ENCODE measurements at places on chromosomes 2 and 18.

DNA sequence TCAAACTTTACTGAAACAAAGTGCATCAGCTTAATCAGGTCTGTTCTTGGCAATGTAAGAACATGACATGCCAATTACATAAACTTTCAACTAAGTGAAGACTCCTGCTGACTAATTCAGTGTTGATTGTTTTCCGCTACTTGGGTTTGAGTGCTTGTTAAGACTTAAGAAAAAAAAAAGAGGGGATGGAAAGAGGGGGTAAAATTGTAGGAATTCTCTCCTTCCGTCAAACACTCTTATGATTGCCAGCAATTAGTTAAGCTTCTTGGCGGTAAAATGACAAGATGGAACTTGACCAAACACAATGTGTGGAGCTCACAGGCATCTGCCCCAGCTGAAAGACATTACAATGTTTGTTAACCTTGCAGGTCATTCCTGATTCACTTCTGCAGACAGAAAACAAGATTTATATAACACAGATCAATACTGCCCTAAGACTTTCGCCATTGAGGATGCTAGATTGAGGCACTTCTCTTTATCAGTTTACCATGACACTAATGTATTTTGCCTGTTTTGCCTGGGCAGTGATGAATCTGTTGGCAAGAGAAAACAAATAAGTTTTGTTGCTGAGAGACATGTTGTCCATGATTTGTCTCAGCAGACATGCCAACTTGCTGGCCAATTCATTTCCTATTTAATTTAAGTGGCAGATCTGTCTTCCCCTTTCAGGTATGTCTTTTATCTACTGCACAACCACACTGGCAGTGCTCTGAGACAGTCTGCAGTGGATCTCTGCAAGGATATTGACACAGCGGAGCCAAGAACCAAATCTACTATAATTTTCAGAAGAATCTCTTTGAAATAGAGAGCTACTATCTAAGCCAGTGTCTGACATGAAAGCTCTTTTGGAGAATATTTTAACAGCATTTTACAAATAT is 410.0 kb upstream of the KCNH7 start:
- no peak for DNase-seq

- DNase-seq, result no peak
These were observed 1.5 kb downstream of the CACNB4 start for GRCh38 chr2:152097290-152097800.

GRCh38 chr18:52657043-52657805 is 317.2 kb downstream of the DCC start:
- DNase-seq, result no peak

- no peak for DNase-seq
These were observed 375.8 kb downstream of the INSIG2 start for GRCh38 chr2:118464046-118464445.

DNA sequence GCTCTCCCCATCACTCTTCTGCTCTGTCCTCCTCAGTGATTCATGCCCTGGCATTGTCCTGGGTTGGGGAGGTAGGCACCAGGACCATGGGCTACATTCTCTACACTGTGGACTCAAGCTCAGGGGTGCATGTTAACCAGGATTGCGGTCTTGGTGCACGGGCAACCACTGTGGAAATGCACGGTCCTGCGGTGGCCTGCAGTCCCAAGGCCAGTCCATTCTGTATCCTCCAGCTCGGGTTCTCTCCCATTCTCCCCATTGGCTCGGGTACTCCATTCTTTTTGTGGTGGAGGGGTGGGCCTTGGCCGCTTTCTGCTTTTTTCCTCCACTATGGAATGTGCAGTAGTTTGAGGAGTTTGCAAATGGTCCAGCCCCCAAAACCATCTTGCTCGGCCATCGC is 215.0 kb upstream of the MYT1L start:
- DNase-seq, result no peak

DNA sequence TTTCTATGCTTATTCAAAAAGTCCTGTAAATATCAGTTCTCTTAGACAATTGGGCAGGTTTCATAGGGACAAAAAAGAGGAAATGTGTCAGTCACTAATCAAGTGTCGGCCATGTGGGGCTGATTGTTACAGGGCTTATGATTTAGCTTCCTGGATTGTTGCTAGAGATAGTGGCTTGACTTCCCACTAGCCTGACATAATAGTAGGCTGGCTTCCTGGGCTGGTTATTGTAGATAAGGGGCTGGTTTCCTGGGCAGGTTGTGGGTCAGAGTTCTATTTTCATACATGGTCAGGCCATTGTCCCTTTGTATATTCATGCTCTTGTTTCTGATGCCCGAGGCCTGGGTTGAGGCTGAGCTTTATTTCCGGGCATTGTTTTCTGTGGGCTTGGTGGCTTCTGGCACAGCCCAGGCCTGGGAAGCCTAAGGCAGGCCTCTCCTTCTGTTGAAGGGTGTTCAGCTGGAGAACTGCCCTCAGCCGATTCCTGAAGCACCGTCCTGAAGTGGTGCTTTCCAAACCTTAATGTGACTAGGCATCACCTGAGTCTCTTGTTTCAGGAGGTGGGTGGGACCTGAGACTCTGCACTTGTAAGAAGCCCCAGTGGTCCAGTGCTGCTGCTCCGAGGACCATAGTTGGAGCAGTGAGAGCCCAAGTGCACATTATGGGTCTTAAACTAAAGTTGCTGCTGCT is 37.0 kb downstream of the CD8B2 start:
- DNase-seq, result no peak

DNA sequence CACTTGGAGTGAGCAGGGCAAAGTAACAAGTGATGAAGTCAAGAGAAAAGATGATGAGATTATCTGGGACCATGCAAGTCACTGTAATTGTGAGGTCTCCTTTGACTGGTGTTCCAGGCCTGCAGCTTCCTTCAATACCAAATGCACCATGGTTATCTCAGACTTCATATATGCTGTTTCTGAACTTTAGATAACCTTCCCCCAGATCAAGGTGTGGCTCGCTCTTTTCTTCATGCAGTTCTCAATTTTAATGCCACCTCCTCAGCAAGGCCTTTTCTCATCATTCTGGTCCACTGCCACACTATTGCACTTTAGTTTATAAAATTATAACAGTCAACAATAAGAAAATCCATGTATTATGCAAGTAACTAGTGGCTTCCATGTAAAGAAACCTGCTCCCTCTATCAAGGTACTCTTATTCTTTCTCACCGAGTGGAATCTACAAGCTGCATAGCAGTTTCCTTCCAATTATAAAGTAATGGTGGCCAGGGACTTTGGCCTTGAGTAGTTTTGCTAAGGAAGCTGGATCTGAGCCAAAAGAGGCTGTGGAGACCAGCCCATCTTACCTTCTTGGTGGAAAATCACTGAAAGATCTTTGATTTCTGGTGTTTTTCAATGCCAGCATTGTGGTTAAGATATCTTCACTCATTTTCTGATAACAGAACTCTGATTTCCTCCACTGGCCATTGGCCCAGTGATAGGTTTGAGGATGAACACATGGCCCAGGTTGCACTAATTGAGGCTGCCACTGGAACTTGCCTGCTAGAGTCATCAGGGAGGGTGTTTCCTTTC is 113.6 kb downstream of the KCNE4 start:
- no peak for DNase-seq

GRCh38 chr18:44013871-44014270 is 666.8 kb upstream of the SETBP1 start:
- DNase-seq, result no peak

DNA sequence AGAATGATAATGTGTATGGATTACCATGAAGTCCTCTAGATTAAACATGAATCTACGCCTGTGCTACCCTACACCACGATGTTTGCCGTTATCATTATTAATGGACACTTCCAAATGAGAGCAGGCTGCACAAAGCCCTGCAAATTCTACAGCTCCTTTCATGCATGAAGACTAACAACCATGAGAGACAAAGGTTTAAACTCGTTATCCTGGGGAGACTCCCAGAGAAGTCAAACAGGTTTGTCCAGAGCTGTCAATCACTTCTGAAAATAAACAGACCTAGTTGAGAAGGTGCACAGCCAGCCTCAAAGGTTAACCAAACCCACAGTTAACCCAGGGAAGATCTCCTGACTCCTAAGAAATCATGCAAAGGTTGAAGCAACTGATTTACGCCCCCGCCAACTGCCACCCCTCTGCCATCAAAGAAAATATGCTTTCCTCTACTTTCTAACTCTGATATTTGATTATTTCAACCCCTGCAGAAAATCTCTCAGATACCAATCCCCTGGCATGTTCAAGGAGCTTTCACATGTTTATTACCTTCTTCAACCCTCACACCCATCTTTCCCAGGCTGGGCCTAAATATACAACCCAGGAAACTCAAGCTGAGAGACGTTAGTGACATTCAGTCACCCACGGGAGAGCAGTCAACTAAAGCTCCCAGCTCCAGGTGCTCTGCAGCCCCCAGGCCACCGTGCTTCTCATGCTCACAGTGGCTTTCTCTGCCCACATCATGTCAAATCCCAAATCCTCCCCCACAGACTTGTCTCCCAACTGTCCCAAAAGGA is 35.9 kb downstream of the MYO5B start:
- DNase-seq, result no peak

DNA sequence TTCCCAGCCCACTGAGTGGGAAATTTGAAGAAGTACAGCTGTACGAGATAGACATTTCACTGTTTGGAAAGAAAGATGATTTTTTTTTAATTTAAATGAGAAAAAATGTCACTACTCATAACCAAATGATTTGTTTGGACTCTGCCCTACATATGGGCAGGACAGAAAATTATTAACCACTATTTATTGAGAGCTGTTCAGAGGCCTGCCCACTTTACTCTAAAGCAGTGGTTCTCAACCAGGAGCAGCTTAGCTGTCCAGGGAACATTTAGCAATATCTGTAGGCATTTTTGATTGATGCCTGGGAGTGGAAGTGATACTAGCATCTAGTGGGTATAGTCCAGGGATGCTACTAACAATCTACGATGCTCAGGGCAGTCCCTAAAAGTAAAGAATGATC is 13.4 kb upstream of the DTNA start:
- DNase-seq, result no peak

GRCh38 chr2:238158509-238159070 is at the start of gene ERFE:
Gene ERFE, plus strand, starts transcription at chr2:238158970. Its CDS starts 38 bp downstream, at chr2:238159008.
- no peak for DNase-seq

DNA sequence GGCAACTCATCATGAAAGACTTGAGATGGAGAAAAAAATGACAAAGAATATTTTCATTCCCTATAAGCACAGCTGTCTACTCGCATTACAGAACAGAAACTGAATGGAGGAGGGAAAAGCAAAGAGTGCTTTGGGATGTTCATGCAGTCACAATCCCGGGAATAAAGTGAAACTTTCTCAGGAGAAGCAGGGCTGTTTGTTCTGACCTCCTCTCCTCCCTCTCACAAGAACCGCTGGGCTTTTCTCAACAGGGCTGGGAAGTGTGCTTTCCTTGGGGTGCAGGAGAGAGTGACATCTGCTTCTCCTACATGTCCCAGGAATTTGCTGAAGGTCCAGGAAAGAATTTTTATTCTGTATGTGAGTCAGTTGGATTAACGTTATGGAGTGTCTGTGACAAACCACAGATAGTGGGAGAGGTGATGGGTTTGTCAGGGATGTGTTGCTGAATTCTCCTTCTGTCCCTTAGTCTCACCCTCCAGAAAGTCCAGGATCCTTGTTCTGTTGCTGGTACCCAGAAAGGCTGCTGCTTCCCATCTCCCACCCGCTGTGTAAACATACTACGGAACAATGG is 125.6 kb downstream of the HRH4 start:
- DNase-seq, result no peak

- DNase-seq, result no peak
These were observed 86.0 kb upstream of the TWIST2 start for GRCh38 chr2:238761868-238762267.

DNA sequence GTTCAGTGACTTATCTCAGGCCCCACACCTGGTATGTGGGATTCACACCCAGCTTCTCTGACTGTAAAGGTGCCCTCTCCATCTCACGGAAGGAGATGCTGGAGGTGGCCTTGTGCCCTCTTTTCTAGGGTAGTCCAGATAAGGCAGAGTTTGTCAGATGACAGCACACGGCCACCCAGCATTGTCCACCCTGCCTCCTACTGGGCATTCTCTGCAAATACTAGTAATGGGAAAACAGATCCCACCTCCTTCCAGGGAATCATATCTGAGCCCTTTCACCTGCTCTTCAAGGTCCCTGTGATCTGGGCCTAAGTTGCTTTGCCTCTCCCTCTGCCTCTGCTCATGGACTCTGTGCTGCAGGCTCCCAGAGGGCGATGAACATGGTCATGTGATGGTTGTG is 214.7 kb downstream of the CLIP4 start:
- no peak for DNase-seq

DNA sequence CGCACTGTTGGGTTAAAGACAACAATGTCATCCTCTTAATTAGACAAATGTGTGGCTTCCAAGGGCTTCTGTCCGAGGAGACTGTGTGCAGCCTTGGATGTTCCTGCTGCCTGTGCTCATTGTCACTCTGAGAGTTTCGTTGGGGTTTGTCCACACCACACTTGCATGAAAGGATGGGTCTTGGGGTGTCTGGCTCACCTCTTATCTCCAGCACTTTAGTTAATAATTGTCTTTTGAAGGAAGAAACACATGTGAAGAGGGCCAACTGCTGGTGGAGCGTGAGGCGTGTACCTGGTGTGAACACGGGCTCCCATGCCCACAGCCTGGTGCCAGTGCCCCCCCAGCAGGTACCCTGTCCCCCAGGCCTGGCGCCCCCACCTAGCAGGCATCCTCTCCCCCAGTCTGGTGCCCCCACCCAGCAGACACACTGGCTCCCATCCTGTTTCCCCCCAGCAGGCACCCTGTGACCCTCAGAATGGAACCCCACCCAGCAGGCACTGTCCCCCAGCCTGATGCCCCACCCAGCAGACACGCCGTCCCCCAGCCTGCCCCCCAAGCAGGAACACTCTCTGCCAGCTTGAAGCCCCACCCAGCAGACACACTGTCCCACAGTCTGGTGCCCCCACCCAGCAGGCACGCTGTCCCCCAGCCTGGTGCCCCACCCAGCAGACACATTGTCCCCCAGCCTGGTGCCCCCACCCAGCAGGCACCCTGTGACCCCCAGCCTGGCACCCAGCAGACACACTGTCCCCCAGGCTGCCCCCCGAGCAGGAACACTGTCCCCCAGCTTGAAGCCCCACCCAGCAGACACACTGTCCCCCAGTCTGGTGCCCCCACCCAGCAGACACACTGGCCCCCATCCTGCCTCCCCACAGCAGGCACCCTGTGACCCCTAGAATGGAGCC is 96.3 kb upstream of the TMEM18 start:
- no peak for DNase-seq

DNA sequence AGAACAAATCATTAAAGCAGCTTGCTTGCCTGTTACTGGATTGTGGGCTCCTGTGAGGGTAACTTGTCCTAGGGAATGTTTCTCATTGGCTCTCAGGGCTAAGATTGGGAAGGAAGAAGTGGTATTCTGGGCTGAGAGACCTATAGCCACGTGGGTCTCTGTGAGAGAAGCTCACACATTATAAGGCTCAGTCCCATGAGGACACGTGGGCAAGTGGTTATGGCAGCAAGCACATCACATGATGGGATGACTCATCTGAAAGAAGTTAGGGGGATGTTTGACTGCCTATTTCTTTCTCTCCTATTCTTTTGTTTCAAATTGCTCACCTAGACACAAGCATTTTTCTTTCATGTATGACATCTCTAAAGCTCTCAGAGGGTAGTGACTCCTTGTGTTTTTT is 418.0 kb upstream of the ST6GAL2 start:
- DNase-seq, result no peak

DNA sequence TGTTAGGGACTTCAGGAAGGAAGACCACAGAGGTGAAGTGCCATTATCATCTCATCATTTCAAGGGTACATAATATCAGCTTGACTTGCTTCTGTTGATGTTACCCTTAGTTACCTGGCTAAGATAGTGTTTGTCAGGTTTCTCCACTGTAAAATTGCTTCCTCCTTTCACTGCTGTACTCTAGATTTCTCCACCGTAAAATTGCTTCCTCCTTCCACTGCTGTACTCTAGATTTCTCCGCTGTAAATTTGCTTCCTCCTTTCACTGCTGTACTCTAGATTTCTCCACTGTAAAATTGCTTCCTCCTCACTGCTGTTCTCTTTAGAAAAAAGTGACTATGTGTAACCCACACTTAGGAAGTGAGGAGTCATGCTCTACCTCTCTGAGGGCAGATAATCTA is 1460.3 kb downstream of the SUCLG1 start:
- DNase-seq, result no peak

Measured in activated CD8-positive, alpha-beta memory T cell treated with anti-CD3 and anti-CD28 coated beads for 1 hour (primary cell).